NCI-H2107 (cell line): ENCODE measurements at places on chromosomes 2 and 18.

GRCh38 chr2:37283207-37283606, 41.4 kb downstream of the PRKD3 start:
- DNase-seq, result no peak

GRCh38 chr2:233705911-233706506, 6.7 kb upstream of the UGT1A5 start:
- no peak for DNase-seq

DNA sequence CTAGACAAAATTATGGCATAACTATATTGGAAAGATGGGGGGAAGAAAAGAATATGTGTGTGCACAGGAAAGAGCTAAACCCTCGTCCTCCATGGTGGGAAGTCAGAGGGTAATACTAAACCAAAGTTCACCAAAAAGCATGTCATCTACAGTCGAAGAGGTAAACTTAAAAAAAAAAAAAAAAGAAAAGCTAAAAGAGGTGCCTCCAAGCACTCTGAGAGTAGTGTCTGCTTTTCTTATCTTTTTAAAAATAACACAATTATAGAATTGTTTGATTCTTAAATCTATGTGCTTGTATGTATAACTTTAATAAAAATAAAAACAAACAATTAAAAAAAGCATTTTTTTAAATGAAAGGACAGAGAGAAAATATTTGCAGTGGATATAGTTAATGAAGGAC, 77.3 kb upstream of the MYCN start:
- no peak for DNase-seq

GRCh38 chr2:190318931-190319554, 583 bp downstream of the HIBCH start:
- no peak for DNase-seq

- no peak for DNase-seq
These were observed 1.2 kb upstream of the TNS1 start for GRCh38 chr2:218003981-218004419.

DNA sequence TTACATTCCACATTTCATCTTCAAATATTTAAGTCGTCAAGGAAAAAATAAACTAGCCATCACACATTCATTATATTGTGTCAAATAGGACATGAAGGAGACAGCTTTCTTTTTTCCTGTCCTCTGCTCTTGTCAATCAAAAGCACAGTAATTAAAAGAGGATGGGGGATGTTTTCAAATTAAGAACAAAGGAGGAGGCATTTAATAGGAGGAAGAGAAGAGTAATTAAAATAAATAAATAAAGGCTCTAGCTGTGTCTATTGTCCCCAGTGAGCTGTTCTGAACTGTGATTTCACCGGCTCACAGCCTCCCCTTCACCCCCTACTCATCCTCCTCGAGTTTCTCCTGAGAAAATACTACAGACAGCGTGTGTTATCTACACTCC, 1377.1 kb upstream of the PIK3C3 start:
- no peak for DNase-seq
